ENCODE measurements at places on chromosomes 13 and 19. TPM values are rescaled to one million over a fixed set of nuclear protein-coding genes. Genes with fewer than 3 reads are reported as not detected.

- no peak for DNase-seq
- no peaks in the 10 kb centered on the region for H3K36me3 ChIP-seq
- no peak overlapping the region for H3K27ac ChIP-seq
- H3K4me1 ChIP-seq, result no peaks in the 10 kb centered on the region
Observed at GRCh38 chr13:28744091-28744536, 25.3 kb upstream of the SLC46A3 start.

GRCh38 chr13:96252903-96253302 is 163.0 kb downstream of the HS6ST3 start:
- no peak for DNase-seq

DNA sequence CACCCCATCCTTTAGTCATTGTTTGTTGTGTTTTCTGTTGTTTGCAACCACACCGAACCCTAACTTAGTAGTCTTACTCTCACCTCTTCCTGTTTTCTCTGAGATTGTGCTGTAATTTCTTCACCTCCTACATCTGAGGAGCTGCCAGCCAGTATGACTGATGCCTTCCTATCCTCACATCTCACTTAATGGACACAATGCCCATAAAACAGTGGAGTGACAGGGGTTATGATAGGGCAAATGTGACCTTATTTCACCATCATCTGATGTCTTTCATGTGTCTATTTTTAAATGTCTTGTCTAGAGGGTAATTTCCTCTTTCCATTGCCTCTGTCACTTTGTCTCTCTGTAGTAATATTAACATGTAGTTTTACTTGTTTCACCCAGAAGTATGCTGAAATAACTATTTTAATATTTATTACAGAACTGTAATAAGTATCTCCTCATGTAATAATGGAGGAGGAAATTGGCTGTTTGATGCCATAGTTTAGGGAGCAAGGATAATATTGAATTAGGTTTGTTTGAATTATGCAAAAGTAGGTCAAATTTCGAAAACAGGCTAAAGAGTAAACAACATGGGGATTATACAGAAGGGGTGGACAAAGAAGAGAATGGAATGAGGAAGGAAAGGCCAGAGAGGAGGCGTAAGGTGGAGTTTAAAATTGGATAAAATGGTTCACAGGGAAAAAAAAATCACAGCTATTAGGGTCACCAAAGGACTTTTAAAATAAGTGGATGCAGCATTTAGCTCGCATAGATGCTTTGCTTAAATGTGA is 103.5 kb upstream of the SPRY2 start:
- H3K27ac ChIP-seq, result no peak overlapping the region
- DNase-seq, result no peak
- no peak overlapping the region for H3K4me3 ChIP-seq
- H3K4me1 ChIP-seq, result no peaks in the 10 kb centered on the region
- no peaks in the 10 kb centered on the region for H3K27me3 ChIP-seq
- no peaks in the 10 kb centered on the region for H3K36me3 ChIP-seq

GRCh38 chr19:14686411-14686810 is 3.4 kb upstream of the ZNF333 start:
- no peaks in the 10 kb centered on the region for H3K36me3 ChIP-seq
- H3K27ac ChIP-seq, result no peak overlapping the region
- H3K4me3 ChIP-seq, result peak overlapping the region; percentile 4
- peaks cover 11% of the 10 kb centered on the region for H3K4me1 ChIP-seq

DNA sequence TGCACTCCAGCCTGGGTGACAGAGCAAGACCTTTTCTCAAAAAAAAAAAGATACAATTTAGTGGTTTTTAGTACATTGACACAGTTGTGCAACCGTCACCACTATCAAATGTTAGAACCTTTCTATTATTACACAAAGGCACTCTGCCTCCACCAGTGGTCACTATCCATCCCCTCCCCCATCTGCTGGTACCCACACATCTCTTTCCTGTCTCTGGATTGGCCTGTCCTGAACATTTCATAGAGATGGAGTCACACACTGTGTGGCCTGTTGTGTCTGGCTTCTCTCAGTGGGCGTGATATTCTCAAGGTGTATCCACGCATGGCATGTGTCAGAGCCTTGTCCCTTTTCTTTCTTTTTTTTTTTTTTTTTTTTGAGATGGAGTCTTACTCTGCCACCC is 11.2 kb downstream of the KDM4B start:
- no peak overlapping the region for H3K27ac ChIP-seq
- peaks cover 31% of the 10 kb centered on the region for H3K4me1 ChIP-seq
- no peaks in the 10 kb centered on the region for H3K27me3 ChIP-seq
- H3K36me3 ChIP-seq, result no peaks in the 10 kb centered on the region
- no peak for DNase-seq

DNA sequence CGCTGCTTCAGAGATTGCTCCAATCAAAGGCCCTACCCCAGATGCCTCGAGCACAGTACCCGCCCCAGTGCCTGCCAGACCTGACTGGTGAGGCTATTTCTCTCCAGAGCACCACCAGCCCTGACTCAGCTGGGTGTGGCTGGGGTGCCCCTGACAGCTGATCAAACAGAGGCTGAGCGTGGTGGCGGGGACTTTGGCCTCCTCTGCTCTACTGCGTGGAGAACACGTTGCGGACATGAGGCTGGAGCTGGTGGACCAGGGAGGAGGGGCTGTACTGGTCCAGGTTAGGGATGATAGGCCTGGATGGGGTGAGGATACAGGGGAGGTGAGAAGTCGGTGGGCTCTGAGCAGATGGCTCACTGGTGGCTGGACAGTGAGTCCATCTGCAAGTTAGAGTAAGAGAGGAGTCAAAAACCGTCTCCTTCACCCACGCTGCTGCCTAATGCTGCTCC is 3.5 kb upstream of the DOCK6 start:
- peaks cover 19% of the 10 kb centered on the region for H3K4me1 ChIP-seq
- no peaks in the 10 kb centered on the region for H3K27me3 ChIP-seq
- no peak for DNase-seq
- no peak overlapping the region for H3K4me3 ChIP-seq
- no peaks in the 10 kb centered on the region for H3K36me3 ChIP-seq

DNA sequence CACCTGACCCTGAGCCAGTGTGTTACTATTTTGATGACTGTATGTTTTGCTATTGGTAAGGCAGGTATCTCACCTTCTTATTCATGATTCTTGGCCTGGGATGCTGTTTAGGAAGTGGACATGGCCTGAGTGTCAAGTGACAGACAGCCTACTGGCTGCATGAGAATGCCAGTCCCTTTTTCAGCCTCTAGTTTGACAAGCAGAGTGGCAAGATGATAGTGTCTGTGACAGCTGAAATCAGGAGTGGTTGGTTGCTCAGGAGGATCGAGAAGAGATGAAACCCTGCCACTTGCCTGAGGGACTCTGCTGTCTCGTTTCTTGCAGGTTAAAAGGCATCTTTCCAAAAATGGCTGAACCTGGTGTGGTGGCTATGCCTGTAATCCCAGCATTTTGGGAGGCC is 7.1 kb upstream of the ELOF1 start:
- no peaks in the 10 kb centered on the region for H3K27me3 ChIP-seq
- H3K4me3 ChIP-seq, result no peak overlapping the region
- H3K4me1 ChIP-seq, result no peaks in the 10 kb centered on the region
- no peak for DNase-seq

DNA sequence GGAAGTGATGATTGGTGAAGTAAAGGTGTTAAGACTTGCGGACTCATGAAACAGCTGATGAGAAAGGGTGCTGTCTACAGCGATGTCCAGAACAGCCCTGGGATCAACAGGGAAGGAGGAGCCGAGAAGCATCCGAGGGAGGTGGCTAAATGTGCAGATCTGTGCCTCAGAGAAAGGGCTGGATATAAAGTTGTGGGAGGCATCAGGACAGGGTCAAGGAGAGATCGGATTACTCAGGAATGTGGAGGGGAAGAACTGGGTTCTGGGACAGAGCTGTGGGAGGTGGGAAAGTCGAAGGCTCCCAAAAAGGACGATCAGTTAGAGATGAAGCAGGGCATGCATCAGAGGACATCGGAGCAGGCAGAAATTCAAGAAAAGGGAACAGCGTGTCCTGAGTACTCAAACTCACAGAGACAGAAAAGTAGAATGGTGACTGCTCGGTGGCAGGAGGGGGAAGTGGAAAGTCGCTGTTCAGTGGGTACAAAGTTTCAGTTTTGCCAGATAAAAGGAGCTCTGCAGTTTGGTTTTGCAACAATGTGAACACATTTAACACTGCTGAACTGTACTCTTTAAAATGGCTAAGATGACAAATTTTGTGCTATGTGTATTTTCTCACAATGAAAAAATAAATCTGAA is 1.9 kb downstream of the SIGLEC14 start:
- peaks cover 60% of the 10 kb centered on the region for H3K27me3 ChIP-seq
- no peaks in the 10 kb centered on the region for H3K36me3 ChIP-seq
- H3K4me3 ChIP-seq, result no peak overlapping the region
- DNase-seq, result no peak
- peak overlapping the region; percentile 7 for H3K27ac ChIP-seq
- H3K4me1 ChIP-seq, result no peaks in the 10 kb centered on the region

GRCh38 chr13:94414708-94415107 is 64.8 kb downstream of the DCT start:
- H3K4me3 ChIP-seq, result no peak overlapping the region
- H3K36me3 ChIP-seq, result no peaks in the 10 kb centered on the region
- H3K27me3 ChIP-seq, result no peaks in the 10 kb centered on the region
- no peaks in the 10 kb centered on the region for H3K4me1 ChIP-seq

The KIR2DL3 gene
- not detected for total RNA-seq

The SLAIN1 gene
- total RNA-seq, result 38.7 TPM

The MAU2 gene
- 68.8 TPM for total RNA-seq

The ZNF763 gene
- 4.5 TPM for total RNA-seq

The MCEMP1 gene
- not detected for total RNA-seq

The TMPRSS9 gene
- 0.12 TPM for total RNA-seq

The RNF17 gene
- total RNA-seq, result not detected

All from neural crest cell (in vitro differentiated cells).